ENCODE measurements at places on chromosomes 4 and X. TPM values are rescaled to one million over a fixed set of nuclear protein-coding genes. Genes with fewer than 3 reads are reported as not detected.

DNA sequence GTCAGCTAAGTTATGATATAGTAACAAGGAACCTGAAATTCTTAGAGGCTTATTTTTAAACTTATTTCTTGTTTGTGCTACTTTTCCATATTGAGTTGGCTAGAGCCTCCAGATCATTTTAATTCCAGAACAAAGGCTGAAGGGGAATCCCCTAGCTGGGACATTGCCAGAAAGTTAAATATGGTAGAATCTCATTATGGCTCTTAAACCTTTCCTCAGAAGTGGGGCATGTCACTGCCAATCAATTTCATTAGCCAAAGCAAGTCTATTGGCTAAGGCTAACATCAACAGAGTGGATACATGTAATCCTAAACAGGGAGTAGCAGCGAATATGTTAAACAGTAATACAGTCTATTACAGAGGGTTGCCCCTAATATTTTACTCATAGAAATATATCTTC, 47.0 kb downstream of the FTHL17 start:
- no peak for ATAC-seq

DNA sequence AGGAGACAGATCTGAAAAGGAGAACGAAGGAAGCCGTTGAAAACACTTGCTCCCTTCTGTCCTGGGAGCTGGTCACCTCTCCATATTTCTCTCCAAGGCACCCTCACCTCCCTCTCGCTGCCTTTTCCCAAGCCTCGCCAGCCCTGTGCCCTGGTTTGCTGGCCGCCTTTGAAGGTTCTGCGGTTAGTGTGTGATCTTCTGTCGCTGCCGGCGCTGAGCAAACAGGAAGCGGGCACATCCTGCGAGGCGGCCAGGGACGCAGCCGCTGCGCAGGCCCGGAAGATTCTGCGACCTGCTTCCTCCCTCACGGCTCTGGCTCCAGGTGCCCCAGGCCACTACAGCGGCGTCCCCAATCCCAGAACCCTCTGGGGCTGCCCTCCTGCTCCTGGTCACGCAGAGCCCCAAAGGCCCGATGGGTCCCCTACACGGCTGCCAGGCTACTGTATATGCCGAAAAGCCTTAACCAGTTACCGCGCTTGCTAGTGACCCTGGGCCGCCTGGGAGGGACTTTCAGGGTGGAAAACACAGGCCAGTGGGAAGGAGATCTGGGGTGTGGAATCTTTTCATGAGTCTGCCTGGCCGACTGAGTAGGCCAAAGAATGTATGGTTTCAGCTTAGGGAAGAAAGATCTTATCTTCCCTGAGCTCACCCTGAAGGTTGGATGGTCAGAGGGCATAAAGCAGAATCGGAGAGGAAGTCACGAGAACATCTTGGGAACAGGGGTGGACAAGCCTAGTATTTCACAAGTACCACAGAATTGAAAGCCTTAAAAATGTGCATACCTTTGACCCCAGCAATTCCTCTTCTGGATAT, 2.3 kb upstream of the SASH3 start:
- no peak for ATAC-seq

DNA sequence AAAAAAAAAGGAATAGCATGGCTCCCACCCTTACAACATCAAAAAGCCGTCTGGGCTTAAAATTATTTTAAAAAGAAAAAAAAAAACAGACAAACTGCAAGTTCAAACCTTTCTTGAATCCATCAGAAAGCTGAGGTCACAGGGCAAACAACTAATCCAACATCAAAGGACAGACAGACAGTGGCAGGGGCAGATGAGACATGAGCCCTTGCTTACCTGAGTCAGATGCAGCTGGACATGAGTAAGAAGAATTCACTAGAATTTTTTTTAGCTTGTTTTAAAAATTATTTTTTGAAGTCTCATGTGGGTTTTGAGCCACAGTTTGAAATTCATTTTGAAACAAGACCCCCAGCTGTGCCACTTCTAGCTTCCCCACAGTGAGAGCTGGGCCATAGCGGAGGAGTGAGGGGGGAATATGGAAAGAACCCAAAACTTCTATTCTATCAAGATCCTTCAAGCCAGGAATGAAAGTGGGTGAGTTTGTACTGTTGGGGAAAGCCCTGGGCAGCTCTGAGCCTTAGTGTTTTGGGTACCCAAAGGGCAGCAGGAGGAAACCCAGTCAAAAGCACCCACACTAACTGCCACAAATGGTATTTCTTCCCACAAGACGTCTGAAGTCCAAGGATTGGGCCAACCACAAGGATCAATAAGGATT, 111.4 kb downstream of the ATXN3L start:
- ATAC-seq, result no peak

- peak; percentile 52 for ATAC-seq
Measured at GRCh38 chr4:168637872-168638756, 141.3 kb downstream of the PALLD start.

DNA sequence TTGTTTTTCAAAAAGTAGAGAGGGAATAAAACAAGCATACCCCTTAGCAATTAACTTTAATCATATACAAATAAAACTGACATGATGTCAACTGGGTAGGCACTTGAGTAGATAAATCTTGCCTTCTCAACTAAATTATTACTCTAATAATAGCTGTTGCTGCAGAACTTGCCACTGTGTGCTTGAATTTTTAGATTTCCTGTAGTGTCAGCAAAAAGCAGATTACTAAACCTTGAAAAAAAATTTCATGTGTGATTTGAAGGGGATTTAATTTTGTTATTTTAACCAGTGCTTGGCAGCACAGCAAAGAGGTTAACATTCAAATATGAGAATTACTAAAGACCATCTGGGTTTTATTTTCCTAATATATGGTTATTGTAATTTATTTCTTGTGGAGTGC, 438.3 kb upstream of the SPANXN1 start:
- ATAC-seq, result no peak

DNA sequence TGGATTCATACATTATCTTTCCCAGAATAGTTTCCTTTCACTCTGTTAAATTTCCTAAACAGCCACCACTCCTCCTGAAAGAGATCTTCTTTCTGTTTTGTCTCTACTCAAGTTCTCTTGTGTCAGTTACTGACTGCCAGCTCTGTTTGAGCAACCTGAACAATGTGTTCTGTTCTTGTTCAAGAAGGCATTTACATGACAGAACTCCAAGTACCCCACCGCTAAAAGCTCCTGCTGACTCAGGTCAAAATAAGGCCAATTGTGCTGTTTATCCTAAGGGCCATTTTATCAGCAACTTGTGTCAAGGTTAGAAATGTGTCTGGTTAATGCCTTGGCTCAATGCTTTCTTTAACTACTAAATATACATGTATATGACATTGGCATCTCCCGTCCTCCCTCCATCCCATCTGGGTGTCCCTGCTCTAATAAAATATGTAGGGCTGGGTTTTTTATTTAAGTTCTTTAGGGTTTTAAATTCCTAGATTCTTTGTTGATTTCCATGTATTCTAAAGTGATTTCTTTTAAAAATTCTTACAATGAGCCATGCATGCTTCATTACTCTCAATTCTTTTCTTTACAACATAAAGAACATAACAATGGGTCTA, 144.3 kb upstream of the PAQR3 start:
- ATAC-seq, result peak; percentile 97

DNA sequence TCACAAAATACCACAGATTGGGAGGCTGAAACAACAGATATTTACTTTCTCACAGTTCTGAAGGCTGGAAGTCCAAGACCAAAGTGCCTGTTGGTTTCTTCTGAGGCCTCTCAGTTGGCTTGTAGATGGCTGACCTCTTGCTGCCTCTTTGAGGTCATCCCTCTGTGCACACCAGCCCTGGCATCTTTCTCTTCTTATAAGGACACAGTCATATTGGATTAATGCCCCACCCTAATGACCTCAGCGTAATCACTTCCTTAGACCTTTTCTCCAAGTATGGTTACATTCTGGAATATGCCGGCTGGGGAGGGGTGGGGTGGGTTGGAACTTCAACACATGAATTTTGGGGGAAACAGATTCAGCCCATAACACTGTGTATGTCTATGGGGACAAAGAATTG, 116.2 kb upstream of the LNX1 start:
- ATAC-seq, result no peak

GRCh38 chr4:111045992-111046391, 423.1 kb upstream of the PITX2 start:
- no peak for ATAC-seq

- no peak for ATAC-seq
Measured at GRCh38 chr4:20178902-20179576, 72.7 kb upstream of the SLIT2 start.

DNA sequence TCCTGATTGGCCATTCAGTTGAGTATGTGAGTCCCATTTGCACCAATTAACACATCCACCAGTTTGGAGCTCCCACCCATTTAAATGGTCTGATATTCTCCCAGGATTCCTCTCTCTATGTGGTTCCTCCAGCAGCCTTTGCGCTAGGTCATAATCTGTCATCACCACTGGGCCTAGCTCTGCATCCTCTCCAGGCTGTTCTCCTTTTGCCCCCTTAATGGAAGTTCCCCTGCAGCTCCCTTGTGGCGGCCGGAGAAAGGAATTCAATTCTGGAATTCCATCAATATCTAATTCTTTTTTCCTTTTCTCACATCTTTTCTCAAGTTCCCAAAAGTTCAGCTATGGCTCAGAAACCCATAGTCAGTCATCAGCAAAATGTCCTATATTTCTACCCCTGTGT, 2184.4 kb upstream of the AGA start:
- ATAC-seq, result no peak

- no peak for ATAC-seq
Measured at GRCh38 chr4:19298998-19299397, 952.7 kb upstream of the SLIT2 start.

- ATAC-seq, result no peak
Measured at GRCh38 chrX:97039363-97040029, 155.8 kb downstream of the RPA4 start.

DNA sequence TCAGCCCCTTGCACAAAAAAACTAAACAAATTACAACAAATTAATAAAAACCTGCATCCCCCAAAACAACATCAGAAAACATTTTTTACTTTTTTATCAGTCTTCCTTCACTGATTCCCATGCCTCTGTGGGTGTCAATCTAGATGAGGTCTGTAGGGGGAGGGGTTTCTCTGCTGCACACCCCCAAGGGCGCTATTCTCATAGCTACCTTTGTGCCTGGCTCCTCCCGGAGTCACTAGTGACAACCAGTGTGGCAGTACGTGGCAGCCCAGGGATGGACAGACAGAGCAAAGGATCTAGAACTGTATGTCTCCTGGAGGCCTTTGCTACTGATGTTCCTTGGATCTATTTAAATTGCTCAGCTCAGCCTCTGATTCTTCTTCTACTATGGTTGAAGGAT, 228.1 kb upstream of the ANXA3 start:
- no peak for ATAC-seq

- ATAC-seq, result no peak
Measured at GRCh38 chr4:10336471-10336870, 120.8 kb downstream of the ZNF518B start.

DNA sequence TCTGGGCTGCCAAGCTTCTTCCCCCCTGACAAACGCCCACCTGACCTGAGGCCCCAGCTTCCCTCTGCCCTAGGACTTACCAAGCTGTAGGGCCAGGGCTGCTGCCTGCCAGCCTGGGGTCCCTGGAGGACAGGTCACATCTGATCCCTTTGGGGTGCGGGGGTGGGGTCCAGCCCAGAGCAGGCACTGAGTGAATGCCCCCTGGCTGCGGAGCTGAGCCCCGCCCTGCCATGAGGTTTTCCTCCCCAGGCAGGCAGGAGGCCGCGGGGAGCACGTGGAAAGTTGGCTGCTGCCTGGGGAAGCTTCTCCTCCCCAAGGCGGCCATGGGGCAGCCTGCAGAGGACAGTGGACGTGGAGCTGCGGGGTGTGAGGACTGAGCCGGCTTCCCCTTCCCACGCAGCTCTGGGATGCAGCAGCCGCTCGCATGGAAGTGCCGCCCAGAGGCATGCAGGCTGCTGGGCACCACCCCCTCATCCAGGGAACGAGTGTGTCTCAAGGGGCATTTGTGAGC, 37.0 kb downstream of the HTRA3 start:
- no peak for ATAC-seq

DNA sequence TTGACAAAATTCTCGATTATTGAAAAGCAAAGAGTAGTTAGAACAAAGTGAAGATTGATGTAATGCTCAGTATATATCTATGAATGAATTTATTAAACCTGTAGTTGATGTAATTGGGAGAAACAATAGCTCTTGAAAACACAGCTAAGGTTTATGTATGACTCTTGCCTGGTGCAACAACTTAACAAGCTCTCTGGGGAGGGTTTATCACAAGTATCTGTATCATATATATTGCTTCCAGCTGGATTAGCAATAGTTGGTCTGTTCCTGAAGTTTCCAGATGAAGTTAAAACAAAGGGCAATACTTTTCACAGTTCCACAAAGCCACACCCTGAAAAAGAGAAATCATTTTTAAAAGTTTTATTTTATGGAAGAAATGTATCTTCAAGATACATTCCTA, 91.4 kb downstream of the ARSJ start:
- ATAC-seq, result no peak

- ATAC-seq, result peak; percentile 47
Measured at GRCh38 chrX:49165901-49166881, 3.6 kb downstream of the MAGIX start.

GRCh38 chr4:77127215-77127614, 29.8 kb upstream of the CCNG2 start:
- no peak for ATAC-seq

DNA sequence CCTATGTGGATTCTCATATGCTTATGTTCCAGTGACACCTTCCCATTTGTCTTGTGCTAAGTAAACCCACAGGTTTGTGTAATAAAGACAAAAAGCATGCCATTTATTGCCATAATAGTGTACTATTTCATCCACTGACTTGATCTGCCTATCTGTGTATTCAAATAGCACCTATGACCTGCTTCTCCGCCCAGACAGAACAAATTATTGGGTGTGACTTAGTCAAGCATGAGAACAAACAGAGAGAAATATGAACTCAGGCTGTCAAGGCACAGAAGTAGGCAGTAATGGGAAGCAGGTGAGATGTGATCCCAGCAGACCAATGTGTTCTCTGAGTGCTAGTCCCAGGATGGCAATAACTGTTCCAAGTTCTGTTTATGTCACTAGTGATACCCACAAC, 25.4 kb downstream of the ELOVL6 start:
- ATAC-seq, result no peak

GRCh38 chrX:135383249-135383648, 38.5 kb upstream of the SMIM10L2A start:
- no peak for ATAC-seq

GRCh38 chr4:105634402-105635080, 73.9 kb downstream of the INTS12 start:
- ATAC-seq, result no peak

The CABS1 gene
- total RNA-seq, result not detected

The DMRTC1B gene
- not detected for total RNA-seq

The DMP1 gene
- total RNA-seq, result not detected

The RTL3 gene
- total RNA-seq, result 5.4 TPM

The SMC1A gene
- 56.0 TPM for total RNA-seq

The SLC7A11 gene
- total RNA-seq, result 0.47 TPM

The GIMD1 gene
- not detected for total RNA-seq

The KDR gene
- 36.8 TPM for total RNA-seq

The SUPT20HL2 gene
- total RNA-seq, result not detected

The SPATA18 gene
- 2.6 TPM for total RNA-seq

The GABRB1 gene
- not detected for total RNA-seq

The POU3F4 gene
- total RNA-seq, result not detected

The LIN54 gene
- 15.3 TPM for total RNA-seq

The CYP4V2 gene
- total RNA-seq, result 44.7 TPM

The UNC5C gene
- total RNA-seq, result 4.4 TPM

The PHKA1 gene
- 22.9 TPM for total RNA-seq

The GRIA3 gene
- total RNA-seq, result 2.5 TPM

Data from gastroesophageal sphincter (tissue), 4 donors.